ENCODE measurements at places on chromosomes 3 and 15.

- DNase-seq, result no peak
Observed at GRCh38 chr3:139538733-139539132, 809 bp downstream of the RBP1 start.

DNA sequence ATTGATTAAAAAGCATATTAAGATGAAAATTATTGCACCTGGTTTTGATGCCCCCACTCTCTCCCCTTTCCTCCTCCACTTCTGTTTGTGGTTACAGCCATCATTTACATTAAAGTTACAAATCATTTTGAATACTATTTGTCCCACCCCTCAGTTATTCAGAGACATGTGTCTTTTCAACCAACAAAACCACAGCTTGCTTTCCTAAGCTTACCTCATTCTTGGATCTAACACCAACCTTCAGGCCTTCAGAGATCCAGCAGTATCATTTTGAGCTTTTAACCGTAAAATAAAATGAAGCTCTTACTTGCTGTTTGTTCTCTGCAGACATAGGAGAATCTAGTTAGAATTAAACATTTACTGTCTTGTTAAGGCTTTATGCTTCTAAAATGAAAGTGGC is 4.7 kb downstream of the PXYLP1 start:
- DNase-seq, result no peak

DNA sequence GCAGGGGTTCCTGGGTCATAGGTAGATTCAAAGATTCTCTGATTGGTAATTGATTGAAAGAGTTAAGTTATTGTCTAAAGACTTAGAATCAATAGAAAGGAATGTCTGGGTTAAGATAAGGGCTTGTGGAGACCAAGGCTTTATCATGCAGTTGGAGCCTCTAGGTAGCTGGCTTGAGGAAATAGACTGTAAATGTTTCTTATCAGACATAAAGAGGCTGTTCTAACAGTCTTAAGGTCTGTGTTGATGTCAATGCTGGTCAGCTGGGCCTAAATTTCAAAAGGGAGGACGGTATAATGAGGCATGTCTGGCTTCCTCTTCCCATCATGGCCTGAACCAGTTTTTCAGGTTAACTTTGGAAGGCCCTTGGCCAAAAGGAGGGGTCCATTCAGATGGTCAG is 48.9 kb downstream of the GASK1A start:
- DNase-seq, result no peak

DNA sequence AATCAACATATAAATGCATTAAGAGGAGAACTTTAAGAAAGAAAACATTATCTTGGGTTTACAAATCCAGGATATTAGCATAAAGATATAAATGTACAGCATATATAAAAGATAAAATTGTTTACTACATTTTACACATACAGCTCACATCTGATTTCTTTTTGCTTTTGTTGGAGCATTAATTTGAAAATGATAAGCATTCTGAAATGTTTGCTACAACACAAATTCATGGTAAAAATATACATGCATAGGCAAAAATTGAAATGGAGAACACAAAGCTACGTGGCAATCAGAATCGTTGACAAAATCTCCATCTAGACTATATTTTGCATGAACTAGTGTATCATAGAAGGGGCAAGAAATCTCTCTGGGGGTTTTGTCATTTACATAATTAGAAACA is 159.1 kb downstream of the TIGIT start:
- DNase-seq, result no peak

GRCh38 chr15:74504836-74505235 is 36.2 kb upstream of the ARID3B start:
- DNase-seq, result no peak

DNA sequence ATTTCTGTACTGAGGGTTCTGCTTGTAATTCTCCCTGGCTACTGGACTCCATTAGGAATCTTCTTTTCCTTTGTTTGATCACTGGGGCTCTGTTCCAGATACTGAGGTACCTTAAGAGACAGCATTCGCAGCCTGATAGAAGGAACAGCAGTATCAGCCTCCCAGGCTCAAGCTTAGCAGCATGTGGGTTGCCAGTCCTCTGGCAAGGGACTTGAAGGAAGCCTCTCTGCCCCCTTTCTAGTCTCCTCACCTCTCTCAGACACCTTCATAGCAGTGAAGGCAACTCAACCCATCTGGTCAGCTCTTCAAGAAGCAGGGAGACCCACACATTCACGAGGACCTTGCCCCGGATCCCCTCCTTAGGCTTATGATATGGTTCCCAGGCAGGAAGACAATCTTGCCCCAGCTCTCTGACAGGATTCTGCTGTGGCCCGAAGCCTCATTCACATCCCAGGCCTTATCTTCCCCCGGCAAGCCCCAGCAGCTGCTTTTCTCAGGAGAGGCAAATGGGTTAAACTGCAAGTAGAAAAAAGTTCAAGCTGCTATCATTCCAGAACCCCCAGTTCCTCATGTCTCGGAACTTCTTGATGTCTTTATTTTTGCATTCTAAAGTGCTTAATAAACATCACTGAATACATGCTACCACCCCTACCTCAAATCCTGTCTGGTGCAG is 153.1 kb downstream of the LIPC start:
- DNase-seq, result no peak

- no peak for DNase-seq
Observed at GRCh38 chr3:102176333-102177050, 258.3 kb upstream of the ZPLD1 start.

GRCh38 chr3:49844464-49845183 is 11.7 kb downstream of the TRAIP start:
- no peak for DNase-seq

DNA sequence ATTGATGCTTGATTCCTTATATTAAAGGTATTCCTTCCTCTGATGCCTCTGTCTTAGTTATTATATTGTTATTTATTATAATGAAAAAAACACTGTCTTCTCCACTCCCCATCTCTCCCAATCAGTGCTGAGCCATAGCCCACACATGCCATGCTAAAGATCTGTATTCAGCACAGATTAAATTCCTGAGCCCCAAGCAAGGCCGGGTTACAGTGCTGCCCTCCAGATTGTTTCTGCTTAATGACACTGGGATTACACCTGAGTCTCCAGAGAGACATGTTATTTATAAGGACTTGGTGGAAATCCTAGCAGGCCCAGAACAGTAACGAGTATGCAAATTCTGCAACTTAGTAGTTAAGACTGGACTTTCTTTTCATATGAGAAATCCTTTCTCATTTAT is 305.9 kb upstream of the UMPS start:
- DNase-seq, result no peak
